Hypothalamus (tissue), 51 donors: ENCODE measurements at places on chromosomes 16 and 17.

DNA sequence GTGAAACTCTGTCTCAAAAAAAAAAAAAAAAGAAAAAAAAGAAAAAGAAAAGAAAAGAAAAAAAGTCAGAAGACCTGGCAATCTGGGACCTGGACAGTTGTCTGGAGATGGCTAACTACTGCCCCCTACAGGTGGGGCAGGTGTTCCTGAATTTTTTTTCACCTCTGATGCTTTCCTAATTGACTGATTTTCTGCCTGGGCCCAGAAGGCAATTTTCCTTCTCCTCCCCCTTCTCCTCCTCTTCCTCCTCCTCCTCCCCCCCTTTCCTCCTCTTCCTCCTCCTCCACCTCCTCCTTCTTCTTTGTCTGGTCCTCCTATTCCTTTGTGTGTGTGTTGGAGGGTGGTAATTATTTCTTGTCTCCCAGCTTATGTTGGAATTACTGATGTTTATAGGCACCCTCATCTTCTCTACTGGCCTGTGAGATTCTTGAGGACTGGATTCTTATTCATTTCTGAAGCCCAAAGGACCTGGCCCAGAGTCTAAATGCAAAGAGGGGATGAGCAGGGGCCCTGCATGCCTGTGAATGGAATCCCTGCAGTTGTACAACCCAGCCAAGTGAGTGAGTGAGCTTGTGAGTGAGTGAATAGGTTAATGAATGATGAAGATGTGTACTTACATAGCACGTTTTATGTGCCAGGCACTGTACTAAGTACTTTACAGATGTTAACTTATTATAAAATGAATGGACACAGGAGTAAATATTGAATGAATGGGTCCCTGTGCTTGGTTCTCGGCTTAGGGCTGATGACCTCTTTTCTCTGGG, 26.9 kb downstream of the IRX5 start:
- DNase-seq: no peak

- no peak for DNase-seq
Measured at GRCh38 chr16:79543219-79543618, 57.3 kb downstream of the MAF start.

- no peak for DNase-seq
Measured at GRCh38 chr16:51898872-51899271, 648.1 kb downstream of the TOX3 start.

- DNase-seq: no peak
Measured at GRCh38 chr16:8798535-8799157, 1.0 kb downstream of the PMM2 start.

DNA sequence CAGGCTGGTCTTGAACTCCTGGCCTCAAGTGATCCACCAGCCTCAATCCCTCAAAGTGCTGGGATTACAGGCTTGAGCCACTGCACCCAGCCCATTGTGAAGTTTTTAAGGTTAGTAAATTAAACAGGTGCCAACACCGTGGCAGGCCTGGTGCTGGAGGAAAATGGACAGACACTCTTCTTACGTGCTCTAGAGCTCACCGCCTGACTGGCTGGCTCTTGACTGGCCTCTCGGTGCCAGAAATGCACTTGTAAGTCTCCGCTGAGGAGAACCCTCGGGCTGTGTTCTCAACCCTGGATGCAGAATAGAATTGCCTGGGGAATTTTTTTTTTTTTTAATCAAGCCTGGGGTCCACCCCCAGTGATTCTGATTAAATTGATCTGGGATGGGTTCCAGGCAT, 10.3 kb upstream of the HAS3 start:
- no peak for DNase-seq

- DNase-seq: no peak
Measured at GRCh38 chr17:44850612-44851011, 2.9 kb downstream of the HIGD1B start.

DNA sequence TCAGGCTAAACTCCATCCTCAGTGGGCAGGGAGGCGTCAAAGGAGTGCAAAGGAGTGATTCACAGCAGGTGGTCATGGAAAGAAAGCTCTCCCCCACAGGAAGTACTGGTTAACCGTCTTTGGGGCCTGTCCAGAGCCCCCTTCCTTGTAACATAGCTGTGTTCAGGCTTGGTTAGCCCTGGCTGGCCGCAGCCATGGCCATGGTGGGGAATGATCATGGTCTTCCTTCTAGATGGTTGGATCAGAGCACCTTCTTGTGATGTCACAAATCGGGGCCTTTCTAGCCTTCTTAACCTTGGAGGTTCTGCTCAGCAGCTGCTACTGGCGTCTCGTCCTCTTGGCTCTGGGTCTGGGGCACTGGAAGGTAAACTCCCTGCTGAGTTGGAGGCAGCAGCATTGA, 15.8 kb downstream of the NKD1 start:
- DNase-seq: no peak

DNA sequence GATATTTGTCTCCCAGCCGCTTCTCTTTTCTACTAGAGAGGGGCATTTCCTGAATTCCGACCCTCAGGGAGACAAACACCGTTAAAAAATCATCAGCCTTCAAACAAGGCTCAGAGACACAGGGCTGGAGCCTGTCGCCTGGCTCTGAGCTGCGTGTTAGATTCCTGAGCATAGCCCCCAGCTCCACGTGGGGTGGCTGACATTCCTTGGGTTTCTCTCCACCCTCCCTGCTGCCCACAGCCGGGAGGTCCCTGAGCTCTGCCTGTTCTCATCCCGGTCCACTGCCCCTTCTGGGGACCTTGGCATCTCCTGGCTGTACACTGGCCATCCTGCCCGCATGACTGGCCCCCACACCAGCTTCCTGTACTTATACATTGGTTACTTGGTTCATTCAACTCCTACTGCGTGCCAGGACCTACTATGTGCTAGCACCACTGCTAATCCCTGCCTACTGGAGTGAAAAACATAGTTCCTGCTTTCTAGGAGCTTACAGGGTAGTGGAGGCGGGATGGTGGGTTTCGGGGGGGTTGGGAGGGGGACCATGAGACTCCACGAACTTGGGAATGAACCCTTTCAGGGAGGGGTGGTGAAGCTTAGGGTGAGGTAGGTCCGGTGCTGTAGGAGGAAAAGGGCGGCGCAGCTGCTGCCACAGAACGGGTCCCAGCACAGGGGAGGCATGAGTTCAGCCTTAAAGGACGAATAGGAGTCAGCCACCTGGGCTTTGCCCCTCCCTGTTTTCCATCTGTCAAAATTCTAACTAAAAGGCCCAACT, 52.1 kb upstream of the TMEM132E start:
- DNase-seq: no peak

GRCh38 chr16:72769876-72770275, 278.1 kb downstream of the ZFHX3 start:
- no peak for DNase-seq

GRCh38 chr16:1108299-1109252, 12.5 kb upstream of the C1QTNF8 start:
- no peak for DNase-seq

DNA sequence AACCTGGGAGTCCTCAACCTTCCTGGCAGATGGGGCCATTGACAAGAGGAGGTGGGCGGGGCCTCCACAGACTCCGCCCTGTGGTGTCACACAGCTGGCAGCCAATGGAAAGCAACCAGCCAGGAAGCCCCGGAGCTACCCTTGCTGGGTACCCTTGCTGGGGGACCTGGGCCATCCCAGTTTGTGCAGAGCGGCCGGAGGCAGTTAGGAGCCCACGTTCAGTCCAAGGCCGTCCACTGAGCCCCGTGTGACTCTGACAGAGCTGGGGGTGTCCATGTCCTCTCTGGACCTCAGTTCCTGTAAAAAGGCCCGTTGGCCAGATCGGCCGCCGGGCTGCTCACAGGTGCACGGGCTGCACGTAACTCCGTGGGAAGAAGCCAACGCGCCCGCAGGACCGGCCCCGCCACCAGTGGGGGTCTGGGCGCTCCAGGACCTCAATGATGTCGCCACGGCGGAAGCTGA, 17.1 kb upstream of the FAM83G start:
- DNase-seq: no peak

GRCh38 chr16:57687363-57687929, 7.2 kb upstream of the DRC7 start:
- DNase-seq: no peak

DNA sequence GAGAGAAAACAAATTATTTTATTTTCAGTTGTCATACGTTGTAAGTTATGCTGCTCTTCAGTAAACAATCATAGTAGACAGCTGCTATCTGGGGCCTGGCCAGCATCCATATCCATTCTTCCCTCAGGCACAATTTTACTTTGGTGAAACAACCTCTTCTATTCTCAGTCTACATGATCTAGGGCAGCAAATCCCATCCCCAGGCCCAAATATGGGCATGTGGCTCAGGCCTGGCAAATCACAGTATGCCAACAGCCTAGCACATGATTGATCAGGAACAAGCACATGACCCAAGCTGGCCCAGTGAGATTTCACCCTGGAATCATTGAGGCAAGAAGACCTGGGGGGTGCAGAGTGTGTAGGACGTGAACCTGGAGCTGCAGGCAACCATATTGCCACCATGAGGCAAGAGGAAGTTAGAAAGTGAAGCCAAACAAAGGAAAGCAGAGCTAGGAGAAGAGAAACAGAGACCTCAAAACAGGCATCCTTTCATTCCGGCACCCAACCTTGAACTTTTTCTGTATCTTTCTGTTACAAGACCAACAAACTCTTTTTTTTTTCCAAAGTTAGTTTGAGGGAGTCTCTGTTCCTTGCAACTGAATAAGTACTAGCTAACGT, 10.3 kb upstream of the ABCC12 start:
- DNase-seq: no peak

GRCh38 chr16:66364117-66364958, 2.2 kb upstream of the CDH5 start:
- DNase-seq: no peak

DNA sequence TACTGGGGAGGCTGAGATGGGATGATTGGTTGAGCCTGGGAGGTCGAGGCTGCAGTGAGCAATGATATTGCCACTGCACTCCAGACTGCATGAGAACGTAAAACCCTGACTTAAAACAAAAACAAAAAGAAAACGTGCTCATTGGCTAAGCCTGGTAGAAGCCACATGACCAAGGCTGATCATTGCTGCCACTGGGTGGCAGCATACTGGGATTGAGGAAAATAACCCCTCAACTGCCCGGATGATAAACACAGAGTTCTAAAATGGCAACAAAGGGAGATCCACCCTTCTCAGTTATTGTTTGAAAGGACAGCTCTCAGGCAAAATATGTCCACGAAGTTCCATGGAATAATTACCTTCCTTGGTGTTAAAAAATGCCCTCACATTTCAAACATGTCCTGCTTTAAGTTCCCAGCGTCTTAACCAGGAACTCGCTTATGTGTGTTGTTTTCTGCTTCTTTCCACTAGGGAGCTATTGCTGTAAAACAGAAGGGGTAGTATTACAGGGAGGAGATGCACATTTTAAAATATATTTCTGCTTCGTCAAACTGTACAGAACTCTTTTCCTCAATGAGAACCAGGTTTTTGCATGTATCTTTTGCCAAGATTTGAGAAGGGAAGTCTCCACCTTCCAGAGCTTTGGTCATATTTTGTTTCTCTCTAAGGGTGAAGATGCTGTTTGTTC, 675.3 kb downstream of the MAF start:
- DNase-seq: no peak

DNA sequence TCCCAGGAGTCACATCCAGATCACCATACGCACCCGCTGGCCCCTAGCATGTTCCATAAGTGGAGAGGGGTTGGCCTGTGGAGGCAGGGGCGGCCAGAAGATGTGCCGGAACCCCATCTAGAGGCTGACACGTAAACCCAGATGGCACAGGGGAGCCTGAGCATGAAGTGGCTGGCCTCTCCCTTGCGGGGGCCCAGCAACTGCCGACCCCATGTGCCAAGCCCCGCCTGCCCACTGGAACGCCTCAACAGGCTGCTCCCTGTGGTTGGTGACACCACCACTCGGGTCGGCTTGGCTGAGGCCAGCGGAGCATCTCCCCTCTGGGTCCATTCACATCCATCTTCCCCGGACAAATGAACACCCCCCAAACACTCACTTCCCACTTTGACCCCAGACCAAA, 9.5 kb downstream of the BCAR1 start:
- no peak for DNase-seq

GRCh38 chr16:86558355-86559193, 3.5 kb upstream of the MTHFSD start:
- no peak for DNase-seq

- DNase-seq: peak; percentile 75
Measured at GRCh38 chr16:1125471-1125870, 27.4 kb upstream of the CACNA1H start.

DNA sequence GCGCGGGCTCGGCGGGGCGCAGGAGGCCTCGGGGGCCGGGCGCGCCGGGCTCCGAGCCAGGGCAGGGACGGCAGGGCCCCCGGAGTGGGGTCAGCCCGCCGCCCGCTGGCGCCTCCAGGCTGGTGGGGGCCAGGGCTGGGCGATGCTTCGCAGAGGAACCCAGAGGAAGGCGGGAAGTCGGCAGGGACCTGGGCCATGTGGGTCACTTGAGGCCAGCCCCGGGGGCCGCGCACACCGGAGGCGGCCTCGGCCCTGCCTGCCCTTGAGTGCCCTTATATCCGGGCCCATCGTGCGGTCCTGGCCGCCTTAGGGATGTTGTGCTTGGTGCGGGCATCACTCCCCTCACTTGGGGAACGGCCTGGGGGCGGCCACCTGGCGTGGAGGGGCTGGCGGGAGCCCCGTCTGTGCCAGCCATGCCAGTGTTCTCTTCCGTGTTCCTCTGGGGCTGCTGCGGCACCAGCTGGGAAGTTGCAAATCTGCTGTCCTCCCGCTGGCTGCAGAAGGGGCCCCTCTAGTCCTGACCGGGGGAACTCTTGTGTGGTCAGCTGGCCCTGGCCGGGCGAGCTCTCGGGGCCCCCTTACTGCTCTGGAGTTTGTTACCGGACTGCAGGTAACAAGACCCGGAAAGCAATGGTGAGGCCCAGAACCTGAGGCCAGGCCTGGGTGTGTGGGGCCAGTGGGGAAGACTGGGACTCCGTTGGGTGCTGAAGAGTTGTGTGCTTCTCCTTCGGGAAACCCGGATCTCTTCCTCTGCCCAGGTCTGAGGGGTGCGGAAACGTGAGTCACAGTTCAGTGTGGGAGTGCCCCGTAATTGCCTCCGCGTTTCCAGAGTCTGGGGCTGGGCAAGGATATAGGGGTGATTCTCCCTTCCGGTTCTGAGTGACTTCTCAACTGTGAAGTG, 849 bp downstream of the CAPN15 start:
- DNase-seq: peak; percentile 5

DNA sequence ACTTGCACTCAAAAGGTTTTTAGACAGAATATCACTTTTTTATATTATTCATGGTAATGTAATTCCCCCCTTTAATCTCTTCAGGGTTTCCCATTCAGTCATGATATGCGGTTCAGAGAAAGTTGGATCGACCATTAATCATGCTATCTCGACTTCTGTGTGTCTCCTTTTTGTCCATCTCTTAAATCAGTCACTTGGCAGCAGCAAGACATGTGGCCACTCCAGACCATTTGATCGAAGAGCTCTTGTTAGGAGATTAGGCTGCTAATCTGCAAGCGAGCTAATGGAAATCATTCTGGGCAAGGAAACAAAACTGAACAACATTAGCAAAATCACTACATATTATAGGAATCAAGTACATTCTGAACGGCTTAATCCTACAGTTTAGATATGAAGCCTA, 449.9 kb downstream of the WWOX start:
- DNase-seq: no peak
